AG04450 (cell line): ENCODE measurements at places on chromosomes 7 and 10.

GRCh38 chr10:28105561-28105960, 106.7 kb upstream of the ODAD2 start:
- no peak for DNase-seq

DNA sequence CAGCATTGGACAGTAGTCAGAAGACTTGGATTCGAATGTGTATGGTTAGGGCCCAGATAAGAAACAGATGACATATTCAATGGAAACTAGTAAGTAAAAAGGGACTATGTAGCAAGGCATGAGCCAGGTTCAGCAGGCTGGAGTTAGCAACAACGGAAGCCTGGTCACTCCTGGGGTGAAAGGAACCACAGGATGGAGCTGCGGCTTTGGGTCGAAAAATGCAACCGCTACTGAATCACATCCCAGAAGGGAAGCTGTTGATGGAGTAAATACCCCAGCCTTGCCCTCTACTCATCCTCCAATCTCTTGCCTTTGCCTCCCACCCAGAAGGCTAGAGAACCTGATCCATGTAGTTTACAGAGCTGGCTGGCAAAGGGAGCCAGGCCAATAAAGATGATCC, 37.5 kb upstream of the EGR2 start:
- DNase-seq, result no peak

- DNase-seq, result no peak
Observed at GRCh38 chr7:142443216-142444010, 185.6 kb upstream of the PRSS58 start.

GRCh38 chr10:90993340-90993739, 72.5 kb upstream of the ANKRD1 start:
- no peak for DNase-seq

DNA sequence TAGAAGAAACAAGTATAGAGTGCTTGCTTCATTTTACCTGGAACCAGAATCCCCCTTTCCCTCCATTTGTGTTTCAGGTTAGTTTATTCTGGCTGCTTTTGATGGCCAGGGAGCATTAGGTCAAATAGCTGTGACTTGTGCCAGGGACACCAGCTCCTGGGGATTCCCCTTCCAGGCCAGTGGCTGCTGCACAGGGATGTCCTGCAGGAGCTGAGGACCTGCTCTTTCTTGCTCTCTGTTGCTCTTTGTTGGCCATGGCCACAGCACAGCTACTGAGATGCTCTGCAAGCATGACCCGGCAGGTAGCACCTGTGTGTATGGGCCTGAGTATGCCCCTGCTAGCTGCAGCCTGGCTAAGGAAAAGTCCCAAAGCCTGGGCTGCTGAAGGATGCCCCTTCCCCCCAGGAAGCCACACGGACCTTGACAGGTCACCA, 208.9 kb downstream of the EBF3 start:
- no peak for DNase-seq

GRCh38 chr7:159033473-159033825, 111.2 kb downstream of the VIPR2 start:
- no peak for DNase-seq

GRCh38 chr7:71766016-71766415, 634.1 kb downstream of the GALNT17 start:
- no peak for DNase-seq

- DNase-seq, result peak; percentile 6
Observed at GRCh38 chr7:25216837-25217236, 11.4 kb downstream of the NPVF start.

DNA sequence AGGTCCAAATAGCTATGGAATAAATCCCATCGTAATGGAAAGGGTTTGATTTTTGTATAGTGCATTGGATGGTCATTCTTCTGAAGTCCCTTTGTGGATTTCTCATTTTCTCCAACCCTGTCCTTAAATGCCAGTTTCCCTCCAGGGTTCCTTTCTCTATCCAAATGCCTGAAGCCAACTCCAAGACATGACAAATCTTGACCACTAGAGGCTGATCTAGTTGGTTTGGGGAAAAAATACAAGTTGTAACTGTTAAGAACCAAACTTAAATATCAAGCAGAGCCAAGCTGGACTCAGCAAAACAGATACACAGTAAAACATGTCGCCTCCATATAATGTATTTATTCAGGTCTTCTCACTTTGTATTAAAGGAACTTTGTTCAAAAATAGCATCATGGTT, 28.7 kb downstream of the FRMD4A start:
- peak; percentile 6 for DNase-seq

DNA sequence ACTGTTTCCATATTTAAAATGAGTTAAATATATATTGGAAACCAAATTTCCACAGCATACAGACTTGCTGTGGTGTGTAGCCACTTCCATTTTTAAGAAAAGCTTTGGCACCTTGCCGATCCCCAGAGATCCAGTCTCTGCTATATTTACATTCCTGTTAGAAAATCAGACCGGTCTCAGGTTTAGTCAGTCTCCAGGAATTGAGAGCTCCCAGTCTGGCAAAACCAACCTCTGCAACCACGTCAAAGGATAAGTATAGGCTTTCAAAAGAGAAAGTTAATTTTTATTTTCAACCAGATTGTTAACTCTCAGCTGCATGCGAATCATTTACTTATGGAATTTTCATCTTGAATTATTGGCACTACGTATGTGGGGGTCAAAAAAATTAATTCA, 28.2 kb downstream of the PUS7 start:
- peak; percentile 95 for DNase-seq

DNA sequence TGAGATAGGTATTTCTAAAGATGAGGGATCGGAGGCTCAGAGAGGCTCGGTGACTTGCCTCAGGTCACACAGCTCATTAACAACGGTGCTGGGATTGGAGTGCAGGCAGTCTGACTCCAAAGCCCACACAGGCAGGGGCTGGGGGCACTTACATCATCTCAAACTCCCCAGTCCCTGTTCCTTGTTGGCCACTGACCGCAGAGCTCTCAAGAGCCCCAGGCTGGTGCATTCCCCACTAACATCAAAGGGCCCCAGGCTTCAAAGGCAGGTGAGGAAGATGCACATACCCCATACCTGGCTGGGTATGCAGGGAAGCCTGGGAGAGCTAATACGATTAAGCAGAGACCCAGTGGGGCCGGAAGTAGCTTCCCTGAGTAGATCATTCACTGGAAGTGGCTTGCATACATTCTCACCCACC, 13.7 kb upstream of the NODAL start:
- DNase-seq, result no peak

DNA sequence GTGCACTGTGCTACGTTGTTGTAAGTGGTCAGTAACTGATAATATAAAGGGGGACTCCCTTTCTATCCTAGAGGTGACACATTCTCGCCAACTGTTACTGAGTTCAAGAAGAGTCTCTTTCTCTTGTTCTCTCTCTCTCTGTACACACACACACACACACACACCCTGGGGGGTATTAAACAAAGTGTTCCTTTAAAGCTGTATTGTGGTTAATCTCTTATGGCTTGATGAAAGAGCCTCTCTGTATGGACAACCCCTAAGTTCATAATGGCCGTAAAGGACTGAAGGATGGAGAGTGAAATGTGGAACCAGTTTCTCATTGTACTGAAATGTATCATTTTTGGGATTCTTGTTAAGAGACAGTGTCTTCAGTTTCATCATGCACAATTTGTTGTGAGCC, 145.2 kb upstream of the BMPER start:
- DNase-seq, result no peak

DNA sequence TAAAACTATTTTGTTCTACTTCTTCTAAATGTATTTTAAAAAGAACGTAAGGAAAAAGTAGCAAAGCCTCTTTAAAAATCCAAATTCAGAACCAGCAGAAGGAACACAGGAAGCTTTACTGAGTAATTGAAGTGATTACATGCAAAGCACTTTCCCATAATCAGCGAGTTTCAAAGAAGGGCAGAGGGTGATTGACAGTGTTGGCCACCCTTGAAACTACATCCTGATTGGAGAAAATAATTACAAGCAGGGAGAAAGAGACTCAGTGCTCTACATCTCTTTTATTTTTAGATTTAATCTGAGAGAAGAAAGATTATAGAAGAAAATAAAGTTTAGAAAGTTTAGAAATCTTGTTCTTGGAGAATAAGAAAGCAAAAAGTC, 20.3 kb upstream of the HGF start:
- no peak for DNase-seq

GRCh38 chr7:159036916-159037605, 107.6 kb downstream of the VIPR2 start:
- no peak for DNase-seq

DNA sequence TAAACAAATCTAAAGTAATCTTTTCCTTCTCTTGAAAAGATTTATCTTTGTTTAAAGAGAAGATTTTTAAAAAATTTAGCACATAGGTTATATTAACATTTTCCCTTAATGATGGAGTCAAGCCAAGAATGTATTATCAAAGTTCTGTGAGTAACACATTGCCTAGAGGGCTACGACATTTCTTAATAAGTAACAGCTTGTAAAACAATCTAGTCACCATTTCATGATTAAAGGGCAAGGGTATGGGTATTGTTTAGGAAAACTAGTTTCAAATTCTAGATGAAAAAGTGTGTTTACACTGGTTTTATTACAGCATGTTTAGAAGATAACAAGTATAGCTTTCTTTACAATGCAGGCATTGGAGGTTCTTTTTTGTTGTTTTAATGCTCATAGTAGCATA, 28.6 kb upstream of the LAMB4 start:
- DNase-seq, result no peak

DNA sequence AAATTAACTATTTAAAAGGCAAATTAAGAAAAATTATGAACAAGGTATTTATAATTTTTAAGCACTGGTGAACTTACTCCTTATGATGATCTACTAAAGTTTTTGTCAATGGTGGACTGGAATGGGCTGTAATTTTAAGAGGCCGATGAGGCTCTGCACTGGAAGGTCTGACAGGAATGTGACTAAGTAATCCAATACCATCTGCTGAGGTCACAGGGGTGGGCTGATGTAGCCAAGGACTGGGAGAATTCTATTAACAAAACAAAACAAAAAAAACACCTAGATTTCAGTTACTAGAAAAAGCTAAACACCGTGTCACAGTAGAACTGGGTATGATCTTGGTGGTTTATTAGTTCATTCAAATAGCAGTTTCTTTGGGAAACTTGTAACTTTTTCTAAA, 75.9 kb downstream of the NRBF2 start:
- DNase-seq, result no peak

GRCh38 chr7:87886875-87887274, 10.6 kb downstream of the DBF4 start:
- DNase-seq, result peak; percentile 11

DNA sequence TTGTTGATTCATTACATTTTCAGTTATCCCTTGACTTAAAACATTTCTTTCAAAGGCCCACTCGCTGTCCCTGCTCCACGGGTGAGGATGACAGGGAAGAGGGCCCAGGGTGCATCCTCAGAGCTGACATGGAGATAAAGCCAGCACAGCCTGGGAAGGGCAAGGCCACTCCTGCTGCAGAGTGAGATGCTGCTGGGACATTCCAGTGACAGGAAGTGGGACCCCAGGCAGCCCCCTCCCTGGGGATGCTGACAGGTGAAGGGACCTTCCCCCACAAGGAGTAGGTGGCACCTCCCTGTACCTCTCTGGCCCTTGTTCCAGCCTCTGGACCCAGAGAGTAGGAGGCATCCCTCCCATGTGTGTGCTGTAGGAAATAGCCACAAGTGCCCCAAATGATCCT, 97.8 kb upstream of the DDC start:
- DNase-seq, result no peak

DNA sequence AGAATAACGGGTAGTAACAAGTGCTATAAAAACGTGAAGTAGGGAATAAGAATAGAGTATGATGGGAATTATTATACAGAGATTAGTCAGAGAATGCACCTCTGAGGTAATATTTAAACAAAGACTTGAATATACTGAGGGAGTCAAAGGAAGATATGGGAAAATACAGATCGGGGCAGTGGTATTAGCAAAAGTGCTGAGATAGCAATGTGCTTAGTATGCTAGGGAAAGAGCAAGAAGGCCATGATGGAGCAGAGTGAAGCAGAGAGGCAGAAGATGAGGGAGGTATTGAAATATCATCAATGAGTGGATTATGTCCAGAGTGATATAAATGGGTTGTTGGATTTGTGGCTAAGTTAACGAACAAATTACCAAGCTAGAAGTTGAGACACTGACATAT, 96.5 kb upstream of the GPR22 start:
- DNase-seq, result no peak

DNA sequence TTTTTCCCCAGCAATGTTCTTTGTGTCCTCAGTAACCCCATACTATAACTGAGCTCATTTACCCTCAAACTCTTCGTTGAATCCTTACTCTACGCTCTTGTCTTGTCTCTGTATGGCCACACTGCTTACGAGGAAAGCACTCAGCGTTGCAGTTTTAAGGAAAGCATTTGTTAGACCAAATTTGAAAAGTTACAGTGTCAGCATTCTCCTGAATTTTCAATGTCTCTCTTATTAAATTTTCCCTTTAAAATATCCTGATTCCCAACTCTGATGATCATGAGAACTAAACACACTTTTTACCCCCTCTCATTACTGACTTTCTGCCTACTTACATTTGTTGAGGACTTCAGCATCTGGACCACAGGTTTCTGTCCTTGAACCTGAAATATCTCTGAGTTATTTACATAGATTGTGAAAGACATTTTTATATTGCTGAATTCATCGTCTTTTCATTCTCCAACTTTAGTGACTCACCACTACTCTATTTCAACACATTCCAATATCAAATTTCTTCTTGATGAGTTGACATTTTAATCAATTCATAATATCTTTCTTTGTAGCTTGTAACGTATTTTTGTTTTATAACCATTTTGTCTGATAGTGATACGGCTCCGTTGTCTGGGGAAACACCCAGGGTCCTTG, 19.8 kb upstream of the VWDE start:
- no peak for DNase-seq

GRCh38 chr10:86446987-86447386, 74.6 kb downstream of the WAPL start:
- DNase-seq, result no peak

DNA sequence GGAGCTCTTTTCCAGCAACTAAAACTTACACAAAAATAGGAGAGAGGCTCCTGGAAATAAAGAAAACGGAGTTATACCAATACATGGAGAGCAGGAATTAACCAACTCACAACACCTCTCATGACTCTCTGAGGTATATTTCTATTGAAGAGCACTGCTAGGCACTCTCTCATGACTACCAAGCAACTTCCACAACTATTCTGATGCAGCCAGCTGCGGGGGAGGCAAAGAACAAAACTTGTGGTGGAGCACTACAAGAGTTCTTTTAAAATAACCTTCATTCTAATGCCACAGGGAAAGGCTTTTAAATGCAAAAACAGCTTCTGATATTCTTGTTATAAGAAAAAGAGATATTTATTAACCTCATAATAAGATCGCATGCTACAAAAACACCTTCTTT, 140.7 kb downstream of the SLC25A13 start:
- DNase-seq, result no peak

DNA sequence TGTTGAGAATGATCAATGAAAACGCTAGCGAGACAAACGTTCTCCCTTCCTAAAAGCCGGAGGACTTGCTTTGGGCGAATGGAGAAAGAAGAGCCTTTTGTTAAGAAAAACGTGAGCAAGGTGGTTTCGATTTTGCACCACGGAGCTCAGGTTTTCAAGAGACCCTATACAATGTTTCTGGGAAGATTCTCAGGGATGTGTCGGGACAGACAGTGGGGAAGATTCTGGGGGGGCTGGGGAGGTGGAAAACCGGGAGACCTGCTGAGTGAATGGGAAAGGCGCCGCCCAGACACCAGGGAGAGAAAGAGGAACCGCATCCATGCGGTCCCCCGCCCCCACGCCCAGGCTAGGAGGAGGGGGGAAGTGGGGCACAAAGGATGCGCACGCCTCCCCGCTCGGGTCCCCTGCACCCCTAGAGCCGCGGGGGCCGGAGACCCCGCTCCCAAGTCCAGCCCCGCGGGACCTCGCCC, 745 bp downstream of the YWHAG start:
- no peak for DNase-seq
